ELF-1 (cell line): ENCODE measurements at places on chromosomes 7 and 10.

DNA sequence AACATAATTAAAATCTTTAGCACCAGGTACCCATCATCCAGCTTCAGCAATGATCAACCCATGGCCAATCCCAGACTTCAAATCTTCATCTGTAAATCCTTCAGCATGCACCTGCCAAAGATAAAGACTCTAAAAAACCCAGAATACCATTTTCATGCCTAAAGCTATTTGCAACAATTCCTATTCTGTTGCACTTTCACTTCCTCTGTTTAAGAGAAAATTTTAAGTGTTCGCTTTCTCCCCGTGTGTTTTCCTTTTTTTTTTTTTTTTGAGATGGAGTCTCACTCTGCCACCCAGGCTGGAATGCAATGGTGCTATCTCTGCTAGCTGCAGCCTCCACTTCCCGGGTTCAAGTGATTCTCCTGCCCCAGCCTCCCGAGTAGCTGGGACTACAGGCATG lies 31.8 kb upstream of the HTR5A start:
- no peak for DNase-seq

DNA sequence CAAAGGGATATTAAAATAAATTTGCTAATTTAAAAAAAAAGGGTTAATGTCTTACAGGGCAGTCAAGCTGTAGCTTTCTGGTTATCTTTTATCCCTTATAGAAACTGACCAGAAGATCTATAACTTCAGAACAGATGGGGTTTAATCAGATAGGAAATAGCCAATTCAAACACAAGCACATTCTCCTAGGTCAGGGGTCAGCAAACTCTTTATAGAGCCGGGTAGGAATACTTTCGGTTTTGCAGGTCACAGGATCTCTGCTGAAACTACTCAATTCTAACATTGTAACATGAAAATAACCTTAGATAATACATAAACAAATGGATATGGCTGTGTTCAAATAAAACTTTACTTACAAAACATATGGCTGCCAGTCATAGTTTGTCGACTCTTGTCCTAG lies 479.8 kb downstream of the ADRA2A start:
- no peak for DNase-seq

- peak; percentile 51 for DNase-seq
These were observed 102.5 kb downstream of the TRIL start for GRCh38 chr7:28855538-28856217.

DNA sequence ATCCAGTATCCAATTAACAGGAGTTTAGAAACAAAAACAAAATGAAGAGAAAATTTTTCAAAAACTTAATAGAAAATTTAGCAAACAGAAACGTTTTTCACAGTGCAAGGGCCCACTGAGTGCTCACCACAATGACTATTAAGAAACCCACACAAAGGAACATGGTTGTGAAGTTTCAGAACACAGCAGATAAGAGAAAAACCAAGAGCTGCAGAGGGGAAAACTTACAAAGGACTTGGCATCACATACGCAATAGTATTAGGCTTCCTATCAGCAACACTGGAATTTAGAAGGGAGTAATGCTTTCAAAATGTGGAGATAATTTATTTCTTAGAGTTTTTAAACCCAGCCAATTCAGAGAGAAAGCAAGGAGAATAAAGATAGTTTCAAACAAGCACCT lies 1.7 kb upstream of the C7orf25 start:
- DNase-seq, result no peak

DNA sequence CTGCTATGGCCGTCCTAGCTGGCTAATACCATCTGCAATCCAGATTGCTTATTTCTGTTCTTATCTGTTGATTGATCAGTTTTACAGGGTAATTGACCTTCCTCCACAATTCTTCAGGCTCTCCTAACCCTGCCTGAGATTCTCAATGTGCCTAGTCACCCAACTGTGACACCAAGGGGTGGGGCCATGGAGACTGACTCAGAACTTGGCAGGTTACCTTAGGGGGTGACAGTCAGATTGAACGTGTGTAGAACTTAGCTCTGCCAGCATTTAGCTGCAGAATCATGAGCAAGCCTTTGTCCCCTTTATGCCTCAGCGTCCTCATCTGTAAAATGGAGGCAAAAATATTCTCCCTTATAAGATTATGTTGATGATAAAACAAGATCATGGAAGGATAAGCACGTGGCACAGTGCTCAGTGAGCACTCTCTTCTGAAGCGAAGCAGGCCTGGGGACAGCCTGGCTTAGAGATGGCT lies 19.1 kb upstream of the LEP start:
- DNase-seq, result no peak

- no peak for DNase-seq
These were observed 10.9 kb downstream of the LDB3 start for GRCh38 chr10:86678999-86679792.

GRCh38 chr10:55063811-55064210 lies 262.8 kb upstream of the PCDH15 start:
- no peak for DNase-seq

DNA sequence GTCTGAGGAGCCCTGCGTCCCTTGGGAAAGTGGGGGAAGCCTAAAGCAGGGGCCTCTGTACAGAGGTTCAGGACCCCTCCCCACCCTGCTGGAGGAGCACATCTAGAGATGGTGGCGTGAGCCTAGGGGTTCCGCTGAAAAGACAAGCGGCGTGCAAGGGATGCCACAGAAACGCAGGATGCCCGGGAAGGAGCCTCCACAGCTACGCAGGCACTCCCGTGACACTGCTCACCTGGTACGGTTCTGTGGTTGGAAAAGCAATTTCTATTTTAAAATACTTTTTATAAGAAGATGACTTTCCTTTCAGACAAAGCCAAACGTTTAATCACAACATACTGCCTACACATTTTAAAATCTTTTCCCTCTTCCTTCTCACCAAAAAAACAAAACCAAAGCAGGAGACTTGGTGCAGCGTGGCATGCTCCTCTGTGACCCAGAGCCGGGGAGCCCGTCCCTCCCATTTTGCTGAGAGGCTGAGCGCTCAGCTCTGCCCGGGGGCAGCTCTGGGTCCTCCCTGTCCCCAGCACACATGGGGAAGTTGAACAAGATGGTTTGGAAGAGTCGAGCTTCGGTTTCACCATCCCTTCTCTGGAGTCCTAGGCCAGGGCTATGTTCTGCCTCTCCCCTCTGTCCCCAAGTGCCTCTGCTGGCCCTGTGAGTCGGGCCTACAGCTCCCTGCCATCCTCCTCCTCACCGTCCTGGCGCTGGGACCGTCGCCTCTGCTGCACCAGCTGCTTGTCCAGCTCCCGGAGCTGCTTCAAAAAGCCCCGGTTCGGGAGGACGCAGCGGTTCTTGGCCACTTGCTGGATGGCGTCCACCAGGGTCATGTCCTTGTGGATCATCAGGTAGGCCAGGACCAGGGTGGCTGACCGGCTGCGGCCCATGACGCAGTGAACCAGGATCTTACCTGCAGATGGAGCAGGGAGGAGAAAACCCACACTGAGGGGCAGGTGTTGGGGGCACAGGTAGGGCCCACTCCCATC lies 74.0 kb upstream of the SAMD8 start:
- no peak for DNase-seq

GRCh38 chr7:132055336-132056120 lies 499.1 kb upstream of the PODXL start:
- no peak for DNase-seq

GRCh38 chr10:122678266-122678665 lies 21.4 kb downstream of the C10orf120 start:
- DNase-seq, result no peak

DNA sequence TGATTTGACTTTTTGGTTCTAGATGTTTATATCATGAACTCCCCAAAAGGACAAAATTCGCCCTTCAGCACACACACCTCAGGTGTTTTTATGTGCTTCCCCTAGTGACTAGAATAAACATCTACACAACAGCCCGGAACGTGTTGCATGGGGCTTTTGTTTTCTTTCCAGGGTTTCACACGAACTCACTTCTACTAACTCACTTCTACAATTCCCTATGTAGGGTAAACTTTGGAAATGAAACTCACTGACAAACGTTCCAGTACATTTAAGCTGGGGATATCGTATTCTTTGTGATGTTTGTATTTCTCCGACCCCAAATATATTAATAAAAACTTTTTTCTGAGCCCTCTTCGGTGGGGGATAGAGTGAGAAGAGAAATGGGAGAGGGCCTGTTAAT lies 1.4 kb downstream of the TRA2A start:
- peak; percentile 43 for DNase-seq

- no peak for DNase-seq
These were observed 38.1 kb upstream of the CDHR3 start for GRCh38 chr7:105924945-105925344.

DNA sequence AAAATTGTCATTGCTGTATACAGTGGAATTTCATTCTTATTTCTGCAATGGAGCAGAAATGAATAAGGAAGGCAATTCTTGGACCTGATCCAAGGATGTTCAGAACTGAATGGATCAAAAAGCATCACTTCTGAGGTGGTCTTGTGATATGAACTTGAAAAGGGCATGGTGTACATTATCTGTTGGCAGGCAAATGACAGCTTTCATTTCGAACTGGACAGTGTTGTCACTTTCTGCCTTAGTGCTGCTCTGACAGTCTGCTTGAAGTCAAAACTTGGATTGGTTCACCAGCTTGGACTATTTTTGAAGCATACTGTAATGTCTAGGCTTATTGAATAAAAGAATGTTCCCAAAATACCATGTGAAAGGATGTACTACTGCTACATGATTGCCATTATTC lies 52.0 kb downstream of the VCL start:
- DNase-seq, result no peak

DNA sequence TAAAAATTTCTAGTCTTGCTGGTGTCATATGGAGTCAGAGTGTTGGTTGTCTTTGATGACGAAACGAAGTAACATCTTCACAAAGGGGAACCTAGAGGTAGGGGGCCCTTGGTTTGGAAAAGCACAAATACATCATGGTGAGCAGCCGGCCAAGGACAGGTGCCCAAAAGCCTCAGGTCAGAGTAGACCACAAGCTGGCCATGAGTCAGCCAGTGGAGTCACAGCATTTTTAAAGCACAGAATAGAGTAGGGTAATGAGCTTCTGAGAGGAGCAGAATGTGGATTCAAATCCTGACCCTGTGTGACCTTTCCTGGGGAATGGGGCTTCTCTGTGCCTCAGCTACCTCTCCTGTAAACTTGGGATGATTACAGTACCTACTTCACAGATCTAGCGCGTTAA lies 5.3 kb downstream of the CAMK2B start:
- no peak for DNase-seq

- DNase-seq, result peak; percentile 66
These were observed 10.9 kb upstream of the RSU1 start for GRCh38 chr10:16828114-16828568.

DNA sequence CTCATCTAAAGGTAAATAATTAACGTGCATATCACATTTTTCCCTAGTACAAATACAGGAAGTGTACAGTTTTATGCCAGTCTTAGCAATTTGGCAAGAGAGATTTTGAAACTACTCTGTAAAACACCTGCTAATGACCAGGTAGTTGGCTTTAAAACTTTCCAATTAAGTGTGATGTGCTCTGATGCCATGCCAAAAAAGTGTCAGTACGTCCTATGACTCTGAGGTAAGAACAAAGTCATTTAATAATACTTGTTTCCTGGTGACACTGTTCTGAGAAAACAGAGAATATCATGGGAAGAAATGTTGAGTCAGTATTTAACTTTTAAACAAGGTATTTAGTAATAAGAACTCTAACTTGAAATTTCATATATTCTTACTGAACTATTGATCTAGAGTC lies 9.6 kb downstream of the PDZD8 start:
- DNase-seq, result no peak

GRCh38 chr10:131931981-131932380 lies 31.2 kb downstream of the PPP2R2D start:
- no peak for DNase-seq

- DNase-seq, result no peak
These were observed 213.0 kb downstream of the JAZF1 start for GRCh38 chr7:27967639-27968038.

DNA sequence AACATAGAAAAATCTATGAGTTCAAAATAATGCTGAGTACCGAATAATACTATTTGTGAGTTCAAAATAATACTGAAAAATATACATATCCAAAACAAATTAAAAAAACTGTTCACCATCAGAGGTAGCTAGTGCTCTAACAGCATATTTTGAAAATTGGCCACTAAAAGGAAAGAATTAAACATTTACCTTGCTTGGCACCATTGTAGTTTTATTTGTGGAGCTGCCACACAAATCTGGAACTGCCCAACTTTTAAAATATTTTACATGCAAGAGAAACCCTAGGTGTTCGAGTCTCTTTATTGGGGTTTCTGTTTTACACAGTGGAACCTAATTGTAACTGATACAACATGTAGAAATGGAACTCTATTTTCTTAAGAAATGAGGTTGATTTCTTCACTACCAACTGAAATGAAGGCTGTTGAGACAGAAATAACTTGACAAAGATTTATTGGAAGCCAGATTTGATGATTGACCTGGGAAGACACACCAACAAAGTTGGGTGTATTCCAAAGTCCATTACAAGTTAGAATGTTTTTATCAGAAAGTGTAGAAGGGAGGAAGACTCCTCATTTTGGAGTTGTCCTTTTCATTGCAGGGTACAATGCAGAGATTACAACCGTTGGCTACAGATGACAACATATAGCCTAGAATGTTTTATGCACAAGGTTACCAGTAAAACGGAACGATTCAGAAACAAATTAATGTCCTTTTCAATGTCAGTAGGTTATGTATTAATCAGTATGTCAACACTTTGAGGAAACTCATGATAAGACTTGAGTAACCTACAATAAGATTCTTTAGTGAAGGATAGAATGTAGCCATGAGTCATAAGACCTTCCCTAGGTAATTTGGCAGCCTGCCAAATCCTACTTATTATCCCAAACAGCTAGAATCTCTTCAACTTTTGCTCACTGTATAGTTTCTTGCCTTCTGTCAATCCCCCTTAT lies 73.8 kb upstream of the PAPSS2 start:
- no peak for DNase-seq

- DNase-seq, result no peak
These were observed 373.9 kb upstream of the NFE2L3 start for GRCh38 chr7:25777969-25778708.

GRCh38 chr7:130009848-130010688 lies 41.1 kb downstream of the ZC3HC1 start:
- DNase-seq, result peak; percentile 50

DNA sequence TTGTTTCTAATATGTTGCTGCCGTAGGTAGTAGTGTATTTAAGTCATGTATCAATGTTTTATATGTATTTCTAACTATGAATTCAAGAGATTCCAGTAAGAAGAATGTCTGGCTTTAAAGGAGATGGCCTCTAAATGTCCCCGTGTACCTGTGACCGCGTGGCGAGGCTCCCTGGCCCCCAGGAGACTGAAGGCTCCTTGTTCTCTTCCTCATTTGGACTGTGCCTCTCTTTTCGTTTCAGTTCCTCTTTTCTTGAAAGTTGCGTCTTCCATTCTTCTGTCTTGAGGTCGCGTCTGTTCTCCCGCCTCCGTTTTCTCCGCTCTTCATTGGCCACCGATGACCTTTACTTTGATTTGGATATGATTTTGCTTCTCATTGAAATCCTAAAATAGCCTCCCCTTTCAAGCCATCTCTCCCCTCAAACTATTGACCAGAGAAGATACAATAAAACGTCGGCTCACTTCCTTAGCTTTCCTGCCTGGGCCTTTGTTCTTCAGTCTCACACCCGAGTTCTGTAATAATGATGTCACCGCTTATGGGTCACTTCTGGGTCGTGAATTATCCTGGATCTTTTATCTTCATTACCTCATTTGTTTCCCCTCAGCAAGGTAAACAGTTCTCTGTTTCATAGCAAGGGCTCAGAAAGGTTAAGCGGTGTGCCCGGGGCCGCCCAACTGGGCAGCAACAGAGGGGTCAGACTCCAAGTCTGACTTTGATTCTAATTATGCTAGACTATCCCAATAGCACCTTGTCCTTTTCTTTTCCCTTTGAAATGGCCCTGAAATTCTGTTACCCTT lies 28.7 kb downstream of the WIPI2 start:
- no peak for DNase-seq
